Left hindlimb (tissue), 1 donor: ENCODE measurements at places on chromosomes 4 and X.

DNA sequence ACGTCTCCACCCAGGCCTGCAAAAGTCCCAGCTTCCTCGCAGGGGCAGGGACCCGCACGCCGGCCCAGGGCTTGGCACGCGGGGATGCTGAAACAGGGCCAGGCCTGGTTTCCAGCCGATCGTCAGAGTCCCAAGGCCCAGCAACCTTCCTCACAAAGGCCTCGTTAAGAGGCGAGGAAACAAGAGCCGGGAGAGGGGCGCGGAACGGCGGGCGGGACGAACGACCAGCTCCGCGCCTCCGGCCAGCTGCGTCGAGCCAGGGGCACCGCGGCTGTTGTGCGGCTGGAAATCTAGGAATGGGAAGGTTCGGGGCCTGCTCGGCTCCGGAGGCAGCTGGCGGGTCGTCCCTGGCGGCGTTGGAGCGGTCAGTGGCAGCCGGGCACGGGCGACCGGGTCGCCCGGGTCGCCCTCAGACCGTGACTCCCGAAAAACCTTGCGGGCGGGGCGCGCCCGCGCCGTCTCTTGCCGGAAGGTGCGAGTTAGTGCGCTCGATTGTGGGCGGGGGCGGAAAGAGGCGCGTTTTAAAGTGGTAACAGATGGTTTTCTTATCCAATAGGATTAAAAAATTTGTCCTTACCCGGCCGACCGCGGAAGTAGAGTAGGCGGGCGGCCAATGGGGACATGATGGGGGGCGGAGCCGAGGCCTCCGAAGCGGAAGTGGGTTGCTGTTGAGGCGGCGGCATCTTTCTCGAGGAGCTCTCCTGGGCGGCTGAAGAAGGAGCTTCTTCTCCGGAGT is at the start of gene RNF4:
Gene RNF4 (plus strand): TSS at position 651 of the 736 bp plus-strand sequence. CDS start 21,388 bp downstream, outside the sequence.
- peak; percentile 97 for DNase-seq

DNA sequence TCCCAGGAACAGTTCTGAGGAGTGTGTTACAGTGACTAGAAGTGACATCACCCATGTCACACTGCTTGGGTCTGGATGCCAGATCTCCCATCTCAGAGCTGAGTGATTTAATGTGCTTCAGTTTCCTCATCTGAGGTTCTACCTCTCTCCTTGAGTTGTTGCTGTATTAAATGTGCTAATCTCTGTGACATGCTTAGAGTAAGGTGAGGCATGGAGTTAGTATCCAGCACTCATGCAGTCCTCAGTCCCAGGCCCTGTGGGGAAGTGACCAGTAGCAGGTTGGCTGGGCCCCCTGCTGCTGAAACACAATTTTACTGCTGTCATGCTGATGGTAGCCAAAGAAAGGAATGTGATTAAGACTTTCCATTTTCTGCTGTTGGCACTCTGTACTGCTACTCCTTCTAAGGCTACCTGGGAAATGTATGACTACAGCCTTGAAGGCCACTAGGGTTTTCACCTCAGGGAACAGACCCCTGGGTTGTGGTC is 639.6 kb downstream of the MID1IP1 start:
- no peak for DNase-seq

DNA sequence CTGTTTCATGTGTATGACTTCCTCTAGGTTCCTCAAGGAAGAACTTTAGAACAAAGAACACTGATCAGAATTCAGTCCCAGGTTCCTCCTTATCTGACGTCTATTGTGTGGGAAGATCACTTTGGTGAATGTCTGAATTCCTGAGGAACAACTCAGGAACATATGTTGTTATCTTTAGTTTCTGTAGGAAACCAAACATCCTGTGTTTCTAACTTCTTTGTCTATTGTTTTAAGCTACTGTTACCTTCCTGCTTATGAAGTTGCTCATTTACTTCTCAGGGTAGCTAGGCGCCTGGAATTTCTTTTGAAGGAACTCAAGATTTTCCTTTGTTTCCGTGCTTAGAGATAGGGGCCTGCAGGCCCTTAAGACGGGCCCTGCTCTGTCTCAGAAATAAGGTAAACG is 46.2 kb downstream of the MAGEB5 start:
- DNase-seq, result no peak

DNA sequence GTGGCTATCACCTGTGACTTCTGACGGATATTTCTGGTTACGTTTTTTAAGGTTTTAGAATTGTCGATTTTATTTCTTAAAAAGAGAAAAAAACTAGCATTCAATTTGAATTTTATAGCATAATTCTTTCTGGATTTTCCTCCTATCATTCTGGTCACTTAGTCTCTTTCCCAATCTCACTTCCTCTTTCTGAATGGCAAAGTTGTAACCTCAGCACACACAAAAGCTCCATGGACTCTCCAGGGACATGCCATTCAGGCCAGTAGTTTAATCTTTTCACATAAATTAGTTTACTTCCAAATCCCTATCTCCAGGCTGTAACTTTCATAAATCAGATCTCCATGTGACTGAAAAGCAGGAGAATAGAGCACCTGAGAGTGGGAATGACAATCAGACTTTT is 110.7 kb downstream of the ARAP2 start:
- DNase-seq, result no peak

- no peak for DNase-seq
Measured at GRCh38 chr4:1676605-1677525, 7.2 kb downstream of the FAM53A start.
